IPS DF 6.9 (cell line): ENCODE measurements at places on chromosomes 2 and 18.

- no peaks in the 10 kb centered on the region for H3K27me3 ChIP-seq
- H3K36me3 ChIP-seq = no peaks in the 10 kb centered on the region
- H3K27ac ChIP-seq = no peak overlapping the region
- no peak for DNase-seq
Measured at GRCh38 chr18:65363011-65363410, 387.8 kb upstream of the CDH7 start.

DNA sequence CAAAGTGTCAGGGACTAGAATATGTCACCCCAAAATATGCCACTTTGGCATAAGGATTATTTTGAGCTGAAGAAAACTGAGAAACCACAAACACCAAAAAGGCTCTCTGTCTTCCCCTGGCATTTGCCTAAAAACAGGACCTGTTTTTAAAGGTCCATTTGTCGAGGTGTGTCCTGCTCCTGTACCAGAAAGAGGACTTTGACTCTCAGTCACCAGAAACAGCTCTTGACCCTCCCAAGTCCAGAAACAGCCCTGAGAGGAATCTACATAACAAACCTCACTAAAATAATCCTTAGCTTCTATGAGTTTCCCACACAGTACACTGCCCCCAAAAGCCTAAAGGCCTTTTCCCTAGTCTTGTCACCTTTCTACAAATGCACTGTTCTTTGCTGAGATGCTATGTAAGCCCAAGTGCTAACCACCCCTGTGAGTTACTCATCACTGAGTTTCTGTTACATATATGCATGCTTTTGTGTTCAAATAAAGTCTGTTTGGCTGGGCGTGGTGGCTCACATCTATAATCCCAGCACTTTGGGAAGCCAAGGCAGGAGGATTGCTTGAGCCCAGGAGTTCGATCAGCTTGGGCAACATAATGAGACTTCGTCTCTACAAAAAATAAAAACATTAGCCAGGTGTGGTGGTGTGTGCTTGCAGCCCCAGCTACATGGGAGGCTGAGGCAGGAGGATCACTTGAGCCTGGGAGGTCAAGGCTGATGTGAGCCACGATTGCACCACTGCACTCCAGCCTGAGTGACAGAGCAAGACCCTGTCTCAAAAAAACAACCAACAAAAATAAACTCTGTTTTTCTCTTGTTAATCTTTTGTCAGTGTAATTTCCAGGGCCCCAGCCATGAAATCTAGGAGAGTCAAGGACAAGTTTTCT is 55.2 kb downstream of the RPL31 start:
- DNase-seq = no peak
- no peak overlapping the region for H3K27ac ChIP-seq
- no peaks in the 10 kb centered on the region for H3K4me1 ChIP-seq
- no peaks in the 10 kb centered on the region for H3K27me3 ChIP-seq
- no peaks in the 10 kb centered on the region for H3K36me3 ChIP-seq

GRCh38 chr2:241014224-241014623 is 15.8 kb downstream of the SNED1 start:
- H3K27me3 ChIP-seq = no peaks in the 10 kb centered on the region
- H3K36me3 ChIP-seq = no peaks in the 10 kb centered on the region
- no peak for DNase-seq
- H3K27ac ChIP-seq = no peak overlapping the region

DNA sequence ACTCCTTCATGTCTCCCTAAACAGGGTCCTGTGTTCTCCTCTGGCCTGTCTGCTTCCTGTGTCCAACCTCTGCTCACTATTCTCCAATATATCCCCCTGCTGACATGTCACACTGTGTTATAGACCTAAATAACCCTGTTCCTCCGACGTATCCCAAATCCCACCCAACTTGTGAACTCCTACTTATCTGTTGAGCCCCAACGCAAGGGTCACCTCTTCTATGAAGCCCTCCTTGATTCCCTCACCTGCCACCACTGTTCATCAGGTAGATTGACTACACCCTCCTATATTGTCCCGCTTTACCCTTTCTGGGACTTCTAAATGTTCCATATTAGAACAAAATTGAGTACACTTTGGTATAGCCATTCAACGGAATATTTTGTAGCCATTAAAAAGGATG is 42.1 kb downstream of the PCARE start:
- no peak overlapping the region for H3K4me3 ChIP-seq
- no peak for DNase-seq
- no peaks in the 10 kb centered on the region for H3K27me3 ChIP-seq
- H3K36me3 ChIP-seq = no peaks in the 10 kb centered on the region
- no peak overlapping the region for H3K27ac ChIP-seq
- H3K4me1 ChIP-seq = 0 out of 2 replicates have a peak, but pooled peaks cover 1% of the 10 kb centered on the region

GRCh38 chr2:168401771-168402170 is 54.3 kb upstream of the CERS6 start:
- H3K27ac ChIP-seq = no peak overlapping the region
- DNase-seq = no peak
- H3K36me3 ChIP-seq = no peaks in the 10 kb centered on the region
- H3K27me3 ChIP-seq = no peaks in the 10 kb centered on the region
- no peaks in the 10 kb centered on the region for H3K4me1 ChIP-seq

DNA sequence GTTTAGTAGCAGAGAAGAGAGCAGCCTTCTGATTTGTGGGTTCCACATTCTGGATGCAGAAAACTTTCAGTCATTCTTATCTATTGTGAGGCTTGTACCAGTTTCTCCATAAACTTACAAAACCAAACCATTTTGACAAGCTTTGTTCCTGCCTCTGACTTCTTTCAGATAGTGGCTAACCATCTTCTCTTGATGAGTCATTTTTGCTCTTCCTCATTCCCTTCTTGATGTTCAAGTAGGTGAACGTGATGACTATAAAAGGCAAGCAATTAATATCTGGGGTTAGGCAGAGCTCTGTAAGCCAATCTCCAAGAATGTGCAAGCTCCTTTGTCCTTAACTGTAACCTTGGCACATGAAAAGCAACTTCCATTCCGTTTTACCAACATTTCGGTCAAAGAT is 2083.1 kb upstream of the PIK3C3 start:
- H3K4me3 ChIP-seq = no peak overlapping the region
- H3K4me1 ChIP-seq = no peaks in the 10 kb centered on the region
- H3K27me3 ChIP-seq = no peaks in the 10 kb centered on the region
- H3K36me3 ChIP-seq = no peaks in the 10 kb centered on the region
- no peak overlapping the region for H3K27ac ChIP-seq
- DNase-seq = no peak

GRCh38 chr2:46143429-46144132 is 153.6 kb upstream of the EPAS1 start:
- H3K27ac ChIP-seq = no peak overlapping the region
- no peaks in the 10 kb centered on the region for H3K36me3 ChIP-seq
- DNase-seq = no peak
- peaks cover 6% of the 10 kb centered on the region for H3K4me1 ChIP-seq
- H3K4me3 ChIP-seq = no peak overlapping the region

- DNase-seq = no peak
- H3K27me3 ChIP-seq = no peaks in the 10 kb centered on the region
- no peak overlapping the region for H3K27ac ChIP-seq
- H3K4me3 ChIP-seq = no peak overlapping the region
- no peaks in the 10 kb centered on the region for H3K36me3 ChIP-seq
- no peaks in the 10 kb centered on the region for H3K4me1 ChIP-seq
Measured at GRCh38 chr2:192735447-192735846, 540.7 kb upstream of the TMEFF2 start.

GRCh38 chr2:169108099-169108884 is 38.9 kb downstream of the DHRS9 start:
- no peak overlapping the region for H3K27ac ChIP-seq
- H3K4me3 ChIP-seq = no peak overlapping the region
- H3K27me3 ChIP-seq = no peaks in the 10 kb centered on the region
- no peak for DNase-seq

DNA sequence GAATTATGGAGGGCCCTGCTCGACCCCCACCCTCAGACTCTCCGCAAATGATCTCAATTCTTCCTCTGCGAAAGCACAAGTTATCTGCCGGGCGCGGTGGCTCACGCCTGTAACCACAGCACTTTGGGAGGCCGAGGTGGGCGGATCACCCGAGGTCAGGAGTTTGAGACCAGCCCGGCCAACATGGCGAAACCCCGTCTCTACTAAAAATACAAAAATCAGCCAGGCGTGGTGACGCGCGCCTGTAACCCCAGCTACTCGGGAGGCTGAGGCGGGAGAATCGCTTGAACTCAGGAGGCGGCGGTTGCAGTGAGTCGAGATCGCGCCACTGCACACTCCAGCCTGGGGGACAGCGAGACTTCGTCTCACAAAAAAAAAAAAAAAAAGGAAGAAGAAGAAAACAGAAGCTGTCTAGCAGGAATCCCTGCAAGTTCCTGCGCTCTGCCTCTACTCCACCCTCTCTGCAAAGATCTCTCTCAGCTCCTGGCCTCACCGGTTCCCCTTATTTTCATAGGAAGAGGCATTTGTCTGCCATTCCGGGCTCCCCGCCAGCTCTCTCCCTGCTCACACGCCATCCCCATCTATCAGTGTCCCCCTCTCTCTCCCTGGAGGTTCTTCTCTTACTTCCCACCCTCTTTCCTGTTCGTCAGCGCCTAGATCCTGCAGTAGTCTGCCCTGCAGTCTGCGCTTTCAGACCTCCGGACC is 13.5 kb upstream of the COLEC12 start:
- H3K27ac ChIP-seq = no peak overlapping the region
- no peak overlapping the region for H3K4me3 ChIP-seq
- H3K4me1 ChIP-seq = no peaks in the 10 kb centered on the region
- no peaks in the 10 kb centered on the region for H3K36me3 ChIP-seq

DNA sequence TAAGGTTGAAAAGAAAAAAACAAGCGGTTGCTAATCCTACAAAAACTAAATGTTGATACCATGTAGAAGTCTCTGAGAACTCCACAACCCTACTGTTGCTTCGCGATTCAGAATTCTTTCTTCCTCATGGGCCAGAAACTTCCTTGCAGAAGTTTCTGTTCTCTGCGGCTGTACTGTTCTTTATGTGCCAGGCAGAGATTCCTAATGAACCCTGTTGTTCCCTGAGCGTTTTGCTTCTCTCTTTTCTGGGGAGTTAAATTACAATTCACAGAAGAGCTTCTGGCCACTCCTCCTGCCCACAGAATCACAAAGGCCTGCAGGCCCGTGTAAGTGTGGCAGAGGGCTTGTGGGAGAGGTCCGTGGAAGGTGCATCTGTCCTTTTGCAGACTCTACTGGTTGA is 1.8 kb upstream of the THNSL2 start:
- no peak for DNase-seq
- H3K27me3 ChIP-seq = 0 out of 2 replicates have a peak, but pooled peaks cover 1% of the 10 kb centered on the region
- no peak overlapping the region for H3K4me3 ChIP-seq

GRCh38 chr2:20635113-20635510 is 15.8 kb downstream of the HS1BP3 start:
- H3K36me3 ChIP-seq = no peaks in the 10 kb centered on the region
- peaks cover 2% of the 10 kb centered on the region; the same call in 1 of the 2 replicates for H3K4me1 ChIP-seq
- H3K4me3 ChIP-seq = no peak overlapping the region
- no peak for DNase-seq

DNA sequence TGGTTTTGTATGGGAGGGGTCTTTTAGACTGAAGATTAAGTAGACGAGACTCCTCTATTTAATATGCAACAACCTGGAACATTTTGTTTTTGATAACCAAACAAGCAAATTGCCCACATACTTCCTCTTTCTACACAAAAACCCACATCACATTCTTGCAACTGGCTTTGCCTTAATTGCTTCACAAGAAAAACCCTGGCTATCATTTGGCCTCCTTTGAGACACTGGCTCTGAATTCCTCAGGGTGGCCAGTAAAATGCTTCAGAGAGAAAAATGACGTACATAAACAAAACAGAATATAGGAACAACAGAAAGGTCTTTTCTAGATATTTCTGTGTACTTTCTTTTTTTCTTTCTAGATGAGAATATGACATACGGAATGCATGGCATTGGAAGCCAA is 103.0 kb downstream of the TRIB2 start:
- no peaks in the 10 kb centered on the region for H3K36me3 ChIP-seq
- no peaks in the 10 kb centered on the region for H3K27me3 ChIP-seq
- no peak overlapping the region for H3K27ac ChIP-seq
- H3K4me3 ChIP-seq = no peak overlapping the region
- DNase-seq = no peak

GRCh38 chr2:96815326-96816126 is 542 bp upstream of the CNNM3 start:
- H3K4me3 ChIP-seq = peak overlapping the region; percentile 61; the same call in 1 of the 2 replicates
- DNase-seq = no peak
- no peaks in the 10 kb centered on the region for H3K27me3 ChIP-seq
- H3K27ac ChIP-seq = no peak overlapping the region
- H3K4me1 ChIP-seq = 0 out of 2 replicates have a peak, but pooled peaks cover 1% of the 10 kb centered on the region

DNA sequence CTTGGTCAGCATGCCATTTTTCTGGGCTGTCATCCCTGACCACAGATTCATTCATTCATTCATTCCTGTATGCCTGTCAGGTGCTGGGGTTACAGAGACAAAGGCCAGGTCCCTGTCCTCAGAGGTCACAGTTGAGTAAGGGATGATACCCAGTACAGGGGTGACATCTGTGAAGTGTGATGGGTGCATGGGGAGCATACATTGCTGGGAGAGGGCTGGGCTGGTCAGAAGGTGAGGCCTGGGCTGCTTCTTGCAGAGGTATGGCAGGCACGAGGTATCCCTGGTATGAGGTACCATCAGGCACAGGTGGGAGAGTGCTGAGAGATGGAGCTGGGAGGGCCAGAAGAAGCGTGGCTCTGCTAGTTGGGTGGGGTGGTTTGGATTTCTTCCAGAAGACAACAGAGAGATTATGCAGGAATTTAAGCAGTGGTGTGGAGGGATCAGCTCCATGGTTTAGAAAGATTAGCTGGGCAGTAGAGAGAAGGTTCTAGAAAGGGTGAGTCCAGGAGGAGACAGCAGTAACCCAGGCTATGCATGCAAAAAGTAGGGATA is 181.9 kb upstream of the HAAO start:
- DNase-seq = no peak
- H3K27ac ChIP-seq = no peak overlapping the region
- no peaks in the 10 kb centered on the region for H3K36me3 ChIP-seq
- H3K4me1 ChIP-seq = no peaks in the 10 kb centered on the region
- no peak overlapping the region for H3K4me3 ChIP-seq

- peaks cover 32% of the 10 kb centered on the region for H3K36me3 ChIP-seq
- no peak for DNase-seq
- H3K4me3 ChIP-seq = no peak overlapping the region
- H3K27ac ChIP-seq = no peak overlapping the region
- peaks cover 8% of the 10 kb centered on the region for H3K4me1 ChIP-seq
Measured at GRCh38 chr2:25230948-25231311, 62.5 kb upstream of the POMC start.

GRCh38 chr2:223050188-223050587 is 1.8 kb upstream of the KCNE4 start:
- no peaks in the 10 kb centered on the region for H3K27me3 ChIP-seq
- no peaks in the 10 kb centered on the region; the same call in 1 of the 2 replicates for H3K4me1 ChIP-seq
- H3K27ac ChIP-seq = no peak overlapping the region
- no peaks in the 10 kb centered on the region for H3K36me3 ChIP-seq
- DNase-seq = no peak

DNA sequence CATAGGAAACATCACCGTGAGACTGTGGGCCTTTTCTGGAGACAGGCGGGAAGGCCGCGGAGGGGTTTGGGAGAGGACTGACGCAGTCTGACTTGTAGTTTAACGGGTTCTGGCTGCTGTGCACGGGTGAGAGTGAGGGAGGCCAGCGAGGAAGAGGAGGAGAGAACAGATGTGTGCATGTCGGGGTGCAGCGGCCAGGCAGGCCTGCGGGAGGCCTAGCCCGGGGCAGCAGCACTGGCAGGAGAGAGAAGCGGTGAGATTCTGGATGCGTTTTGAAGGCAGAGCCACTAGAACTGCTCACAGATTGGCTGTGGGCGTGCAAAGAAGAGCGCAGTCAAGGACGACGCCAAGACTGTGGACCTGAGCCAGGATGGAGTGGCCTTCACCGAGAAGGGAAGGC is 53.9 kb downstream of the PTGR3 start:
- H3K4me1 ChIP-seq = no peaks in the 10 kb centered on the region
- no peak overlapping the region for H3K27ac ChIP-seq
- DNase-seq = no peak
- H3K36me3 ChIP-seq = no peaks in the 10 kb centered on the region
